Fibroblast of mammary gland (primary cell): ENCODE measurements at places on chromosomes 3 and 15.

- DNase-seq, result peak; percentile 55
These were observed 81.7 kb downstream of the CD47 start for GRCh38 chr3:108008931-108009639.

GRCh38 chr15:64197425-64197824 lies 34.6 kb upstream of the PPIB start:
- DNase-seq, result peak; percentile 77

GRCh38 chr3:65762235-65762580 lies 276.5 kb downstream of the MAGI1 start:
- DNase-seq, result no peak

DNA sequence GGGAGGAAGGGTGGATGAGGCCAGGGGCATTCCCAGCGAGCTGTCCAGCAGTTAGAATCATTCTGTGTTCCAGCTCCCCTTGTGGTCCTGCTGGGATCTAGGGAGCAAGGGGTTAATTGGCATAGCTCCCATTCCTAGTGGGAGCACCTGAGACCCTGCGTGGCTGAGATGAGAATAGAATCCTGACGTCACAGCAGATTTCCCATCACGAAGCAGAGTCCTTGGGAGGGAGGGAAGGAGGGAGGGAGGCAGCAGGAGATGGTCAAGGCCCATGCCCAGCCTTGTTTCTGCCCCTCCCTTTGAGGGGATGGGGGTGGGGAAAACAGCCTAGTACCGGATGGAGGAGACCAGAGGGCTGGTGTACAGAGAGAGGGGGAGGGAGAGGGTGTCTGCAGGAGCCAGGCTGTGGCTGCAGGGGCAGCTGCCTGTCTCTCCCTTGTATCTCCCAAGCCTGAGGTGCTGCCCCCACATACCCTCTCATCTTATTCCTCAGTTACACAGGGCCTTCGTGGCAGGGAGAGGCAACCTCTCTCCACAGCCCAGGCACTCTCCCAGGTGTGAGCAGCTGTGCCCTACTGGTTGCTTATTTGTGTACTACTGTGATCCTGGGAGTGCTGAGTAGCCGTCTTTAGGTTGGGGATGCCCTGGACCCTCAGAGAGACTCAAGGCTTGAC lies 5.4 kb downstream of the TYRO3 start:
- DNase-seq, result no peak

DNA sequence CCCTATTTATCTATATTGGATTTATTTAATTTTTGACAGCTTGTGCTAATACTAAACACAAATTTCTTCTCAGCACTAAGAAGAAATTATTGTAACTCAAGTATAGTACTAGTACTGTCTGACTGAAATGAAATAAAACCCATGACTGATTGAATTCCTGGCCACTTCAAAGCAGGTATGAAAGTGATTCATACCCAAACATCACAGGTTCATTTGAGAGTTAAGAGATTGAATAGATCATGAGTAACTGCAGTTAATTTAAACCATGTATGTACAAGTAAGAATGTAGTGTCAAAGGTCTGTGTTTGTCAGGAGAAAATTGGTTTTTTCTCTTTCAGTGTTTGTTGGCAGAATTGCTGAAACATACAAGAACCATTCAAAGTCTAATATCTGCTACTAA lies 332.0 kb upstream of the GRM7 start:
- no peak for DNase-seq

- no peak for DNase-seq
These were observed 38.6 kb downstream of the FAM3D start for GRCh38 chr3:58627941-58628340.

GRCh38 chr3:37963016-37963415 lies 27.6 kb upstream of the VILL start:
- peak; percentile 42 for DNase-seq

DNA sequence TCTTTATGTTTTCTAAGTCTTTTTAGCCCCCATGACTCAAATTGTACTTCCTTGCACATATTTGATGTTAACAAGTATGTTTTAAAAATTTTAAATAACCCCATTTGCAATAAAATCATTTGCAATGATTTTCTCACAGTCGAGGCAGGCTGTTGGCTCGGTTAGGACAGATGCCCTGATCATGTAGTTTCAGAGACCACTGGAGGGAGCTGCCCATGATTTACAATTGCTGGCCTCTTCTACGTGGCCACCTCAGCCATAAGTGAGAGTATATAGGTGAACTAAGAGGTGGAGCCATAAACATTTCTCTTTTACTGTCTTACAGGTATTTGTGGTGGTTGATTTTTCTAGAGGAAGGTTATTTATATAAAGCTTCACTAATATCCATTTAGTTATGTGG lies 1.7 kb downstream of the DTWD1 start:
- DNase-seq, result peak; percentile 56

- DNase-seq, result peak; percentile 43
These were observed 780 bp downstream of the TIPARP start for GRCh38 chr3:156674911-156675829.

DNA sequence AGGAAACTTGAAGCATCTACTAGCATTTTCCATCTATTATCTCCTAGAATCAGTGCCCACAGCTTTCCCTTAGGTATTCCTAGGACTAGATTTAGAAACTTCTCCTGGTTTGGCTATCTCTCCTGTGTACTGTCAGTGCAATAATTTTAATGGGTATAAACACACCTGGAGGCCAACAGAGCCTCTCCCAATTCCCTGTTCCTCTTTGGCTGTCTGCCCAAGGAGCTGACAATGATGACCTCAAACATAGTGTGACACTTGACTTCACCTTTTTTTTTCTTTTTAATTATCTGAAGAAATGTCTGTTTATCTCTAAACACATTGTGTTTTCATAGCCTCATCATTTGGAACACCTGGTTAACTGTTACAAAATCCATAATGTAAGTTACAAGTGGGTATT lies 754.5 kb upstream of the ALCAM start:
- DNase-seq, result no peak

DNA sequence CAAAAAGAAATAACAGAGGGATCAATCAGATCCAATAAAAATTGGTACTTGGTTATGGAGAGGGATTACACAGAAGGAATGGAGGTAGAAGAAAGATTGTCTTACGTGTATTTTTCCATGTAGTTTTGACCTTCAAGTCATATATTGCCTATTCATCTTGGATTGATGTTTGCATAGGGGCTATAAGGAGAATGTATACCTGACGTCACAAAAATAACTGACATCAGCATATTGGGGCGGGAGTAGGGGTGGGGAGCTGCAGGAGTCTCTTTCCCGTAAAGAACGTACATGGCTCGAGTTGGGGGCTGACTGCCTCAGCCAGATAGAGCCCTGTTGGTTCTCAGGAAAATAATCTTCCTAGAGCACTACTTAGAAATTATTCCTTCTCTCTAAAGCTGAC lies 5.9 kb upstream of the FURIN start:
- DNase-seq, result no peak

GRCh38 chr15:25061808-25062550 lies 107.2 kb downstream of the SNRPN start:
- no peak for DNase-seq

GRCh38 chr15:38565287-38565670 lies 665 bp upstream of the RASGRP1 start:
- no peak for DNase-seq

GRCh38 chr3:197736010-197736490 lies 654 bp downstream of the RUBCN start:
- no peak for DNase-seq

DNA sequence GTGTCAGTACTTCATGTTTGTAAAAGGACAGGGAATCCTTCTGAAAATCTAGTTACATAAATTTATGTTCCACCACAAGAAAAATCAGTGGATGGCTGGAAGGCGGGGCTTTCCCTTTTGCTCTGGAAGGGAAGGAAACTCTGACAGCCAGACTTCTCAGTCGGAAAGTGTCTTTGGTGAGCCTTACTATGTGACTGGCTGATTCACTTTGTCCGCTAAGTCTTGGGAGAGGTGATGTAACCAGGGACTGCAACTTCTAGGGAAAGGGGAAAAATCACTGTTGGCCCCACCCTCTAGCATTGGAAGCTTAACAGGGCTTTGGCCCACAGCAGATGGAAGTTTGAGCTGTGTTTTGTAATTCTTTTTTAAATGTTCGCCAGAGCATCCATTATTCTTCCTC lies 281.4 kb upstream of the CTDSPL start:
- DNase-seq, result peak; percentile 20

DNA sequence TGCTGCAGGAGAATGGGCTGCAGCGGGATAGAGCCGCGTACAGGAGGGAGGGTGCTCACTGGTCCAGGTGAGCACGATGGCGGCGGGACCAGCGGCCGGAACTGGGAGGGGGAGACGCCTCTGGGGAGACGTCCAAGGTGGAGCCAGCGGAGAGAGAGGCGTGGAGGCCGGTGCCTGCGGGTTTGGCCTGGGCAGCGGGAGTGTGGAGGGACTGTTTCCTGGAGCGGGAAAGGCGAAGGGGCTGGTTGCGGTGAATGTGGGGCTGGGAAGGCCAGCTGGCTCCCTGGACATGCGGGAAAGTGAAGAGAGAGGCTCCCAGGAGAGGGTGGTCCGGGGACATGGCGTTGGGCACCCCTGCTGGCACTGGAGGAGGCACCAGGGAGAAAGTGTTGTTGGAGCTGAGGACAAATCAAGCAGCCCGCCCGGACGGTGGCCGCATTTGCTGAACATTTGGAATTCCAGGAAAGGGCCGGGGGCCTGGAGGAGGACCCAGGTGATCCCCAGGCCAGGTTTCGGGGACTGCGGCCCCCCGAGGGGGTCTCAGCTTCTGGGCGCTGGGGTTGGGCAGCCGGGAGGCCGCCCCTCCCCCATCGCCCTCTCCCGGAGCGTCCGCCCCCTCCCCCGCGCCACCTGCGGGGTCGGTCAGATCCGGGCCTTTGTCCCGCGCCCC lies 34.3 kb downstream of the DNAJB8 start:
- DNase-seq, result no peak

DNA sequence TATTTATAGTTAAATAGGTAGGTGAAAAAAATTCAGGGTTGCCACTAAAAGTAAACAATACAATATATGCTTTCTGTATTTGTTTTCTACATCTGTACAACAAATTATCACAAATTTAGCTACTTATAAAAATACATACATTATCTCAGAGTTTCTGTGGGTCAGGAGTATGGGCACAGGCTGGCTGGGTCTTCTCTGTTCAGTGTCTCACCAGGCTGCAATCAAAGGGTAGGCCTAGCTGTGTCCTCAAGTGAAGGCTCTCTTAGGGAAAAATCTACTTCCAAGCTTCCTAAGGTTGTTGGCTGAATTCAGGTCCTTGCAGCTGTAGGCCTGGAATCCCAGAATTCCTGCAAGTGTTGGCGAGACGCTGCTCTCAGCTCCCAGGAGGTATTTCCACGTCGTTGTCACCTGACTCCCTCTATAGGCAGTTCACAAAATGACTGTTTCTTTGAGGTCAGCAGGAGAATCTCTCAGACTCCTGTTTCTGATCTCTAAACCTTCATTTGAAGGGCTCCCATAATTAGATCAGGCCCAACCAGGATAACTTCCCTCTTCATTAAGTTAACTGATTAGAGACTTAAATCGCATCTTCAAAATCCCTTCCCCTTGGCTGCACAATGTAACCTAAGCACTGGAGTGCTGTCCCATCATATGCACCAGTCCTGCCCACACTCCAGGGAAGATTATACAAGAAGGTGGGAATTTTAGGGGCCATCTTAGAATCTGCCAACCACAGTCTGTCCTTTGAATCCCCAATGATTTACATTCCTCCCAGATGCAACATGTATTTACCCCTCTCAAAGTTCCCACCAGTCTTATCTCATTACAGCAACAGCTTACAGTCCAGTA lies 296.6 kb downstream of the SUCLG2 start:
- DNase-seq, result peak; percentile 27

DNA sequence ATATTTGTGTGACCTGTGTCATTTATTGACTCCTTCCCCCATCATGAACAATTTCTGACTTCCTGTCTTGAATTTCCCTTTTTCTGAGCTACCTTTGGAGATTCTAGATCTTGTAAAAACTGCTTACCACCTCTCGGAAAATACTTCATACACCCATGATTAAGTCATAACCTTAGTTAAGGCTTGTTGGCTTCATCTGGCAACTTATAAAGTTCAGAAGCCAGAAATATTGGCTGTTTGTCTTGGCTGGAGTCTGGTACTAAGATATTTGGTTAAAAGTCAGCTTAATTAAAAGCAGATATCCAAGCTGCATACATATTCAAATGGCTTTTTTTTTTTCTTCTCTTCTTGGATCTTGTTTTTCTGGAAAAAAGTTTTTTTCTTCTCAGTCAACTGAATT lies 37.3 kb upstream of the B3GALNT1 start:
- peak; percentile 91 for DNase-seq

GRCh38 chr15:25250906-25251622 lies 187.8 kb downstream of the UBE3A start:
- no peak for DNase-seq

DNA sequence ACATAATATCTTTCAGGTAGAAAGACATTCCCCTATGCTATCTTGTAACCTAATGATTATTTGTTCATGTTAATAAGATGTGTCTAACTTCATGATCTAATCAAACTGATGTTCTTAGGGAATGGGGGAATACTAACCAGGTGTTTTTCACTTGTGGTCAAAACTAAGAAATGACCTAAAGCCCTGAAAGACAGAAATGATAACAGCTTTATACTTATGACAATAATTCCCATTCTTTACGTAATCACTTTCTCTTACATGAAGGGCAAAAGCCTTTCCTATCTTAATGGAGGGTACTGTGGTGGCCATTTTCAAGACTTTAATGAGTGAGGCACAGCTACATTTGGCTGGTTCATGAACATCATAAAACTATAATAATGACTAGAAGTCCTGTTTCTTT lies 33.9 kb upstream of the MEIS2 start:
- DNase-seq, result no peak

DNA sequence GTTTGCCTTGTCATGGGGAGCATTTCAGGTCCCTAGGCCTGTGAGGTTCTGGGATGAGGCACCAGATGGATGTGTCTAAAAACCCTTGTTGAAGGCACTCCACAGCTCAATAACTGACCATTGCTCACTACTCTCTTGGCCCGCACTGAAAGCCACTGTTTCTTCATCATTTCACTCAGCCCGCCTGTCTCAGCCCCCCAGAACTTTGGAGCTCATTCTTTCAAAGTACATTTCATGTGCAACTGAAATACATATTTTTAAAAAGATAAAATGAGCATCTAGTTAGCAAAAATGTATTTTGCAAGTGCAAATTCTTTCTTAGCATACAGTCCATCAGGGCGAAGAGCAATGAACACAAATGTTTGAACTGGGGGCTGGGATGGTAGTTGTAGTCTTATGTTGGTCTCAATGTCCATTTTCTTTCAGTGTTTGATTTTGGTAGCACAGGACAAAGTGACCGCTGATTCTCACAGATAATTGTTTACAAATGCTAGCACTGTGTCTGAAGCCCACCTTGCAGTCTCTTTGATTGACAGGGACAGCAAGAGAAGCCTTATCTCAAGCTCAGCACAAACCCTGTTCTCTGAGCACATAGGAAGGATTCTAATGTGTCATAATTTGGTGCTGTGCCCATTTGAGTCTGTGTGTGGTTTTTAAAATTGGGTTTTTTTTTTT lies 19.6 kb downstream of the HEMK1 start:
- peak; percentile 60 for DNase-seq

GRCh38 chr15:51576911-51577500 lies 45.6 kb downstream of the DMXL2 start:
- peak; percentile 74 for DNase-seq

DNA sequence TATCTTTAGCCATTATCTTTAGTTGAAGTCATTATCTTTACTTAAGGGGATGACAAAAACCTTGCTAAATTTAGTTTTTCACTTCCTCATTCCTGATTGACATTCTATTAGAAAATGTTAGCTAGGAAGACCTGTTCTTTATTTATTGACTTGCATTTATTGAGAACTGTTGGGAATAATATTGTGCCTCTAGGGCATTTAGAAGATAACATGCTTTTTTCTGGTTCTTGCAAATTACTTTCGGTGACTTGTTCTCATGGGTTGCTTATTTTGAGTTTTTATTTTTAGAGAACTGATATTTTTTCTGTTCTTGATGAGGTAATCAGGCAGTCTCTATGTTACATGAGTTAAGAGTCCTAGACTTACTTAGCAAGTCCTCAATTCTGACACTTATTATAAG lies 48.3 kb upstream of the CTDSPL start:
- no peak for DNase-seq
